Activated T-helper 1 cell treated with anti-CD3 and anti-CD28 coated beads, Interleukin-12 subunit alpha, Interleukin-12 subunit beta, Interleukin-2, Interleukin-4 antibody, amounts not matched to agents 30 ng/mL and 10 ng/mL and 1 ng/mL, durations not matched to agents 14 hours and 24 hours and 36 hours (primary cell): ENCODE measurements at places on chromosomes 12 and 14.

GRCh38 chr12:54126696-54127537 lies 61.9 kb downstream of the SMUG1 start:
- no peak for DNase-seq

DNA sequence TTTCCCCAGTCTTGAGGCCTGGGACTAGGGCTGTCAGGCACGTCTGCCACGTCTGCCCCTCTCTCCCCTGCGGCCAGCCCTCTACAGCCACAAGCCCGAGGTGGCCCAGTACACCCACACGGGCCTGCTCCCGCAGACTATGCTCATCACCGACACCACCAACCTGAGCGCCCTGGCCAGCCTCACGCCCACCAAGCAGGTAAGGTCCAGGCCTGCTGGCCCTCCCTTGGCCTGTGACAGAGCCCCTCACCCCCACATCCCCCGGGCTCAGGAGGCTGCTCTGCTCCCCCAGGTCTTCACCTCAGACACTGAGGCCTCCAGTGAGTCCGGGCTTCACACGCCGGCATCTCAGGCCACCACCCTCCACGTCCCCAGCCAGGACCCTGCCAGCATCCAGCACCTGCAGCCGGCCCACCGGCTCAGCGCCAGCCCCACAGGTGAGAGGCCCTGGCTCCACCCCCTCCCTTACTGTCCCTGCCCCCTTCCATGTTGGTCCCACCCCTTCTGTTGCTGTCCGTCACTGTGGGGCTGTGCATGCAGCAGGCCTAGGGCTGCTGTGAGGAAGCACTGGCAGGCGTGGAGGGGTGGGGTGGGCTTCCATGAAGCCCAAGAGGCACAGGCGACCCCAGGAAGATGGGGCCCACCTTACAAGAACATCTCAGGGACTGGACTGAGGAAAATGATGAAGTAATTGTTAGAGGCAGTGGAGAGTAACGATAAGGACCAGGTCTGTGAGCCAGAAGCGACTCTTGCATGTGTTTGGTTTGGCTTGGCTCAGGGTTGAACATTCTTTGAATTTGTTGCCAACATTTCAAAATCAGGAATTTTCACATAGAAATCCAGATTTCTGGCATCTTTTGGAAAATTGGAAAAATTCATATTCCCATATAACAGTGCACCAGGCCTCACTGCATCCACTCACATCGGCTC lies 16.8 kb downstream of the C12orf43 start:
- no peak for DNase-seq

DNA sequence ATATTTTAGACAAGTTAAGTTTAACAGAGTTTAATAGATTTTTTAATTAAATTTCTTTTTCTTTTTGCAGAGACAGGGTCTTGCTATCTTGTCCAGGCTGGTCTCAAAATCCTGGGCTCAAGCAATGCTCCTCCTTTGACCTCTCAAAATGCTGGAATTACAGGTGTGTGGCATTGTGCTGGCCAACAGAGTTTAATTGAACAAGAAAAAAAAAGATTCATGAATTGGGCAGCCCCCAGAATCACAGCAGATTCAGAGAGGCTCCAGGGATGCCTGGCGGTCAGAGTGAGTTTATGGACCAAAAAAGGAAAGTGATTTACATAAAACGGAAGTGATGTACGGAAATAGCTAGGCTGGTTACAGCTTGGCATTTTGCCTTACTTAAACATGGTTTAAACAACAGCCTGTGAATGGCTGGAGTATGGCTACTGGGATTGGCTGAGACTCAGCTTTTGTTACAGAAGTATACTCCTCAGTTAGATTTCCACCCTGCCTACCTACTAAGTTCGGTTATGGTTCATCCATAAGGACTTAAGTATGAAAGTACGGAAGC lies 14.5 kb upstream of the TESPA1 start:
- DNase-seq: no peak

DNA sequence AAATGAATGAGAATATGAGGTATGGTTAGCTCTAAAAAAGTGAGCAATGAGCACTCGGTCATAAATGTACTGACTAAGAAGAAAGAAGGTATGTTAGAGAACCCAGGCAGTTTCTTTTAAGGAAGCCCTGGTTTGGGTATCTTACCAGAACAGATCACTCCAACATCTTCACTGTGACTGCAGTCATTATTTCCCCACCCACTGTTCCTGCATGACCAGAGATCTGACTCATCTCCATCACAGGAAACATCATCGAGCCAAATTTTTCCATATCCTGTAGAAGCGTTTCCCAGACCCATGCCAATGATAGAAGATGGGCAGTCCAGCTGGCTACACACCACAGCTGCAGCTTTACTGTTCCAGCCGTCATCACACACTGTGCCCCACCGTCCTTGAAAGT lies 48.0 kb downstream of the CD163L1 start:
- DNase-seq: no peak

DNA sequence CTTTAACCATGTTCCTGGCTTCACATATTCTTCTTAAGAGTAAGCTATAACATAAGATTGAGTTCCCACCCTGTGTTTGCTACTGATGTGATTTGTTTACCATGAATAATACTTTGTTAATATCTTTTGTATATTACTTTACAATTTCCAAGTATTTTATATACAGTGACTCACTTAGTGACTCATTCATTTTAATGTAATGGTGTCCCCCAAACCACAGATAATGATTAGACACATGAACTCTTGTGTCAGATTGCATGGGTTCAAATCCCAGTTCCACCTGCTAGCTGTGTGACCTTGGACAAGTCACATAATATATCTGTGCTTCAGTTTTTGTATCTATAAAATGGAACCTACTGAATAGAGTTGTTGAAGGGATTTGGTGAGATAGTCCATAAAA lies 76.1 kb downstream of the MYF5 start:
- no peak for DNase-seq

- DNase-seq: no peak
These were observed 1241.4 kb upstream of the TMEM132C start for GRCh38 chr12:127025545-127025944.

GRCh38 chr14:64817631-64818030 lies 62.1 kb downstream of the SPTB start:
- DNase-seq: no peak

DNA sequence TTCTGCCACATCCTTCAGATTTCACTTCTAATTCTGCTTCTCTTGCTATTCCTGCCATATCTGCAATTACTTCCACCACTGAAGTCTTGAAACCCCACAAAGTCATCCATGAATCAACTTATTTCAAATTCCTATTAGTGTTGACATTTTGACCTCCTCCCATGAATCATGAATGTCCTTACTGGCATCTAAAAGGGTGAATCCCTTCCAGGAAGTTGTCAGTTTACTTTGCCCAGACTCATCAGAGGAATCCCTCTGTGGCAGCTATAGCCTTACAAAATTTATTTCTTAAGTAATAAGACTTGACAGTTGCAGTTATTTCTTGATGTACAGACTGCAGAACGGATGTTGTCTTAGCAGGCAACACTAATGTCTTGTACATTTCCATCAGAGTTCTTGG lies 162.9 kb downstream of the PCNX1 start:
- DNase-seq: no peak

- no peak for DNase-seq
These were observed 172.1 kb downstream of the ETV6 start for GRCh38 chr12:11821386-11822080.

GRCh38 chr12:123934829-123935228 lies 37.8 kb downstream of the CCDC92 start:
- DNase-seq: no peak

GRCh38 chr14:106877517-106877916 lies 1351.1 kb downstream of the TMEM121 start:
- no peak for DNase-seq
